ENCODE measurements at places on chromosomes 11 and 22. TPM values are rescaled to one million over a fixed set of nuclear protein-coding genes. Genes with fewer than 3 reads are reported as not detected.

DNA sequence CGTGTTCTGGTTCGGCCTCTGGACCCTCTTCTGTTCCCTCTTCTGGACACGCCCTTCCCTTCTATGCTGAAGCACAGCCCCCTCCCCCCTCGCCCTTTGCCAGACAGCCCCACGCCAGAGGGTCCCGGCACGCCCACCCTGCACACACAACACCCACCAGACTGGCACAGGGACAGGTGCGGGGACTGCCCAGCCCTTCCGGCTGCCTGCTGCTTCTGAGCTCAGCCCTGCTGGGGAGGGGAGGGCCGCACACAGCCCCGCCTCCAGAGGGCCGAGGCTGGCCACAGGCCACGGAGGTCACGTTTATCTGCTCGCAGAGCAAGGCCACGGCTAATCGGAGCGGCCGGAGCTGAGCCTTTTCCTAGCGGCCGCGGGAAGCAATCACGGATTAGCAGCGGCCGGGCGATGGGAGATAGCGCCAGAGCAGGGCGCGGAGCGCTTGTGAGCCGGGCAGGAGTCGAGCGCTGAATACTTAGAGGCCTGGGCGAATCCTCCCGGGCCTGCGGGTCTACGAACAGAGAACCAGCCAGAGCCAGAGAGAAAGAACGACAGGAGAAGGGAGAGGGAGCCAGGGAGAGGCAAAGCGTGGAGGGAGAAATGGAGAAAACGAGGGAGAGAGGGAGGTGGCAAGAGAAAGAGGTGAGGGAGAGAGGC, 21.5 kb downstream of the OTUB1 start:
- DNase-seq, result no peak

- no peak for DNase-seq
Observed at GRCh38 chr11:94557421-94557820, 9.7 kb upstream of the PIWIL4 start.

- no peak for DNase-seq
Observed at GRCh38 chr11:57359396-57359795, 21.2 kb downstream of the P2RX3 start.

- DNase-seq, result no peak
Observed at GRCh38 chr11:56410801-56411200, 1.7 kb upstream of the OR5AL1 start.

DNA sequence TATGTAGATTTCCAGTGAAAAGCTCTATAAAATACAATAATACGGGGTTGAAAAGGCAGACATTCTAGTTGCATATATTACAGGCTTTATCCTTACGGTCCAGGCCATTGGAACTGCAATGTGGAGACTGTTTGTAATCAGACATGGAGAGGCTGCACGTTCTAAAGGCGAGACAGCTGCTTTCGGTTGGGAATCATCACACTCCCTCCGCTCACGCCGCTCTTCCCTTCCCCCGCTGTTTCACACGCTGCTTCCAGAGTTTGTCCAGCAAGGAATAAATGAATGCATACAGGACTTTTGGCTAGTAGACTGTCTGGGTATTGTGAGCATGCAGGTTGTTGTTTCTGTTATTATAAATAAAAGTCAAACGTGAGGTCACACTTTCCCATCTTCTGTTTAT, 13.5 kb upstream of the EFCAB6 start:
- no peak for DNase-seq

DNA sequence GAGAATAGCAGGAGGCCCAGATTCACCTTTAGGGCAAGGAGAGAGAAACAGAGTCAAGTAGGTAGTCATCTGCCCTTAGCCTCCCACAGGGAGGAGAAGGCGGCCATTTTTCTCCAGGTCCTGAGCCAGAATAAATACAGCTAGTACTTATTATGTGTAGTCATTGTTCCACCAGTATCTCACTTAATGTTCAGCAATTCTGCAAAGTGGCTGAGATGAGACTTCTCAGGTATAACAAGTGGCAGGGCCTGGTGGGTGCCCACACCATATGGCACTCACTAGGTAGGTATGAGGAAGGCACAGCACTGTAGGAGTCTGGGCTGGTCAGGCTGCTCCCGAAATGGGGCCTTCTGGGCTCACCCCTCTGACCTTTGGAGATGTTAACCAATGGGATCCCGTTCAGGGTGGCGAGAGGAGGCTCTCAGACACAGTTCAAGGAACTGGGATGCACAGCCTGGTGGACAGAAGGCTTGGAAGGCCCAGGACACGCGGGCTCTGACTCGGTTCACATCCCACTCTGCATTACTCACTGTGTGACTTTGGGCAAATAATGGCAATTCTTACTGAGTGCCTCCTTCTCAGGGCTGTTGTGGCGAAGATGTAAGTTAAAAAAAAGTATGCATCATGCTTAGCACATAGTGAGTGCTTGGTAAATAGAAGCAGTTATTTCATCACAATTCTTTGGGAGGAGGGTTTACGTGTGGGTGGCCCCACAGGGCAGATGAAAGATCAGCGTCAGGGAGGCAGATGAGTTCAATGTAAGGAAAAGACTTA, 25.1 kb downstream of the RTN4RL2 start:
- DNase-seq, result no peak

GRCh38 chr11:128525411-128526243, 61.7 kb downstream of the ETS1 start:
- DNase-seq, result no peak

DNA sequence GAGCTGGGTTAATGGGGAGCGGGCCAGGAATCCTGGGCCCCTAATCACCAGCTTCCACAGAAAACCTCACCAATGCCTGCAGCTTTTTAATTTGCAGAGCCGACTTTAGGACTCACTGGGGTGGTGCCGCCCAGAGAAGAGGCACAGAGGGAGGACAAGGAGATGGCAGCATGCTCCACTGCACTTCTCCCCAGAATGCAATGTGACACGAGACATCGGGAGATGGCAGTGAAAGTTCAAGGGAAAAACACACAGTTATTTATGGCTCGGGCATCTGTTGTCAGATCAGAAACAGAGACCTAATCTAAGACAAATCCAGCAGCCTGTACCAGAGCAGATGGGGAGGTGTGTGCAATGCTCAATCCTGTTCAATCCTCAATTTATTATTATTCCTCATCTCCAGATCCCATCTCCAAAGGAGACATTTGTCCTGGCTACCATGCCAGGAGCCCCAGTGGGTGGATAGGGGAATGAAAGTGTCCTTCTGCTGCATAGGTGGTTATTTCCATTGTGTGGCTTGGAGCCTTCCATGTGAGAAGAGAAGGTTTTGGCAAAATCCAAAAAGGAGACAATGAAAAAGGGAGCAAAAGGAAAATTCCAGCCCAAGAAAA, 250.0 kb downstream of the NXPE2 start:
- no peak for DNase-seq

DNA sequence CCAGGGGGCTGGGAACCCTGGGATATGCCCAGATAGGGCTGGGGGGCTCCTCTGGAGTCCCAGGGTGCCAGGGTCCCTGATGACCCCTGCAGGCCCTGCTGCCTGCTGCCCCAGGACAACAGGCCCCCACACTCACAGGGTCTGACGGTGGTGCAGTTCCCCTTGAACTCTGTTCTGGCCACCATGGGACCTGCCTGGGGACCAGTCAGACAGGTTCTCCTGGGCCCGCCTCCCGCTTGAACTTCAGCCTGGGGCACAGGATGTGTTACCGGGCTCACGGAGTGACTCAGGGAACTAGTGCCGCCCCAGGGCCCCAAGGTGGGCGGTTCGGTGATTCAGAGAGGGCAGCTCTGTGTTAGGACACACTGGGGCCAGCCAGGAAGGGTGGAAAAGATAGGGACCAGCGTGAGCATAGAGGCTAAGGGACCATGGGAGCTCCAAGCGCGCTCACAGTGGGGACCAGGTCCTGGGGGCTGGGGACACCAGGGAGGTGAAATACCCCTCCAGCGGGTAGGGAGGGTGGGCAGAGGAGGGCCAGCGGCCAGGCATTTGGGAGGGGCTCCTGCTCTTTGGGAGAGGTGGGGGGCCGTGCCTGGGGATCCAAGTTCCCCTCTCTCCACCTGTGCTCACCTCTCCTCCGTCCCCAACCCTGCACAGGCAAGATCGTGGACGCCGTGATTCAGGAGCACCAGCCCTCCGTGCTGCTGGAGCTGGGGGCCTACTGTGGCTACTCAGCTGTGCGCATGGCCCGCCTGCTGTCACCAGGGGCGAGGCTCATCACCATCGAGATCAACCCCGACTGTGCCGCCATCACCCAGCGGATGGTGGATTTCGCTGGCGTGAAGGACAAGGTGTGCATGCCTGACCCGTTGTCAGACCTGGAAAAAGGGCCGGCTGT, 21.5 kb upstream of the TXNRD2 start:
- DNase-seq, result no peak

DNA sequence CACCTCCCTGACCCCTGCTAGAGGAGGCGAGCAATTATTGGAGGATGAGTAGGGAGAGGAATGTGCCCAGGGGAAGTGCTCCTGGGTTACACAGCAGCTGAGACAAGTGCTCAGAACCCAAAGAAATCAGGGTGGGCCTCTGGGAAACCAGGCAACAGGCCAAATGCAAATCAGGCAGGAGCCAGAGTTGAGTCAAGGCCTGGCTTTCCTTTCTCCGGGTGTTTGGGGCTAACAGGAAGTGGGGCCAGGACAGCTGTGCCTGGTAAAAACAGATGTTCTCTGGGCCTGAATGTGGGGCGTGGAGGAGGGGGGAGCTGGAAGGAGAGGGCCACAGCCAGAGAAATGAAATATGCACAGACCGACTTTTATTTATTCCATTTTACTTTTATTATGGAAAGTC, 22.0 kb downstream of the MFNG start:
- no peak for DNase-seq

DNA sequence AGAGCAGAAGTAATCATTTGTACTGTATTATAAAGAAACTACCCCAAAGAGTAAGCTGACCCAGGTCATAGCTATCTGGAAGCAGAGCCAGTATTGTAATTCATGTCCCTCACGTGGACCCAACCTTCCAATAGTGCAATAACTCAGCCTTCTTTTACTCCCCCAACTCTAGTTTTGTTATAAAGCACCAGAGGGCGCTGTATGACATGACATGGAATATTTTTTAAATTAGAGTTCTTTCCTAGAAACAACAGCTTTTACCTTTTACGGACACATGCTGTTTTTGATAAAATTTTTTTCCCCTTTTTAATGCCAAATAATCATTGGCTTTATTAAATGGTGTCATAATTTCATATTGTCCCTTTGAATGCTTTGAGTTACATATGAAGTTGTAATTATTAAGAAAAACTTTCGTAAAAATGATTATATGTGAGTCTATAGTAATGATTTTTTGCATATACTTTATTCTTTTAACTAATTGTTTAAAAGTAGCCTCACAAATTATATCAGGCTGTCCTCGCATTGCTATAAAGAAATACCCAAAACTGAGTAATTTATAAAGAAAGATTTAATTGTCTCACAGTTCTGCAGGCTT, 76.9 kb downstream of the DKK3 start:
- DNase-seq, result no peak

DNA sequence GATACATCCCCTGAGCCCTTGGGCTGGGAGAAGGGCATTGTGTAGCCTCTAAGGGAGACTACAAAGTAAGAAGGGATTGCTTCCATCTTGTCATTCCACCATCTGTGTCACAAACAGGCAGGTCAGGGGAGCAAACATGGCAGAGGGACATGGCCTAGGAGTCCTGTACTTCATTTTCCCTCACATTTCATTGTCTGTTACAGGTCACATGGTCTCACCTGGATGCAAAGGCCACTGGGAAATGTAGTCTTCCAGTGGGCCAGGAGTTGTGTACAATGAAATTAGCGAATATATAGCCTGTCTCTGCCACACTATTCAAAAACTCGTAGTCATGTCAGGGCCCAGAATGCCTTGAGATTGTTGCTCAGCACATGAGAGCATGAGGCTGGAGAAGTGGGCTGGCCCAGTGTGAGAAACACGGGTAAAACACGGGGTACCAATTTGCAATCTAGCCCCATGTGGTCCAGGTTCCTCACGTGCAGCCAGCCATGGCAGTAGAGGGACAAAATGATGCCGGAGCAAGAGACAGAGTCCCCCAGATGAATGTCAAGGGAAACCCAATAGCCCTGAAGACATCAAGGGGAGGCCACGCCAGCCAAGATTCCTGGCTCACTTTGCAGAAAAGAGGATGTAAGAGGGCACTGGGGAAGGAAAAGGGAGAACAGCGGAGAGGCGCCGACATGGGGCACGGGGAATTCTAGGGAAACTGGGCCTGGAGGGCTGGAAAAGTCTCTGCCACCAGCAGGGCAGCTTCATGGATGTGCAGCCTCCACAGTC, 47.7 kb upstream of the EMID1 start:
- no peak for DNase-seq

DNA sequence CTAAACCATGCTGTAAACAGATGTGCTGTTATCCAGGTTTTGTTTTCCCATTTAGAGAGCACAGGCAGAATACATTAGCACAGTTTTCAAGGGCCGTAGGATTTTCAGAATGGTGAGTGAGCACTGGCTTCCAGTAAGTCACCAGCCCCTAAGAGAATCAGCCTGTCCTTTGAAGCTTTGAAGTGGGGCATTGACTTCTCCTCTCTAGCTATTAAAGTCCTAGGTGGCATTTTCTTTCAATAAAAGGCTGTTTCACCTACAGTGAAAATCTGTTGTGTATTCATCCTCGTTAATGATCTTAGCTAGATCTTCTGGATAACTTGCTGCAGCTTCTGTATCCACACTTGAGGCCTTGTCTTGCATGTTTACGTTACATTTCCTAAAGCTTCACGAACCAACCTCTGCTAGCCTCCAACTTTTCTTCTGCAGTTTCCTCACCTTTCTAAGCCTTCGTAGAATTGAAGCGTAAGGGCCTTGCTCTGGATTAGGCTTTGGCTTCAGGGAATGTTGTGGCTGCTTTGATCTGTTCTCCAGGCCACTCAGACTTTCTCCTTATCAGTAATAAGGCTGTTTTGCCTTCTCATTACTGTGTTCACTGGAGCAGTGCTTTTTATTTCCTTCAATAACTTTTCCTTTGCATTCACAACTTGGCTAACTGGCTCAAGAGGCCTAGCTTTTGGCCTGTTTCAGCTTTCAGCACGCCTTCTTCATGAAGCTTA, 15.5 kb downstream of the CECR2 start:
- no peak for DNase-seq

Gene APOL4
- total RNA-seq, result not detected

Gene PGR
- not detected for total RNA-seq

Gene CARD16
- total RNA-seq, result 16.0 TPM

Gene APOBEC3C
- 14.1 TPM for total RNA-seq

Gene MS4A7
- total RNA-seq, result not detected

Gene CRYBB3
- total RNA-seq, result not detected

Data from CD8-positive, alpha-beta T cell (primary cell).